ENCODE measurements at places on chromosomes 3 and 15.

GRCh38 chr3:179734497-179735281 lies 81.8 kb downstream of the USP13 start:
- no peak for DNase-seq

DNA sequence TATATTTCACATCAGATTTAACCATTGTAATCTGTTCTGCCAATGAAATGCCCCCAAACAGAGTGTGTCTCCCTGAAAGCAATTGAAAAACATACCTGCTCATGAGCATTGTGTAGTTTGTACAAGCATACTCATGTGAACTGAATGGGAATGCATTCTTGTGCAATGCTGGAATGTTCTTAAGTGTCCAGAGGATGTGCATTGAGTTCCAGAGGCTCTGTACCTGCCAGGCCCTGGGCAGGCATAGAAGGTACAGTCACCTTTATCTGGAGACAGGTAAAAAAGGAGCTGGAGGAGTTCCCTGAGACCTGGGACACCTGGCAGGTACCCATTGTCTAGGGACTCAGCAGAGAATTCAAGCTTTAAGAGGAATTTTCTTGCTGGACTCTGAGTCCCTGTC lies 2.8 kb downstream of the MRAS start:
- DNase-seq: no peak

GRCh38 chr3:17027318-17027717 lies 142.6 kb downstream of the PLCL2 start:
- no peak for DNase-seq

- DNase-seq: no peak
These were observed 19.6 kb upstream of the SUCLG2 start for GRCh38 chr3:67674055-67674454.

- no peak for DNase-seq
These were observed 383.7 kb upstream of the PPP2R3A start for GRCh38 chr3:135581806-135582205.

DNA sequence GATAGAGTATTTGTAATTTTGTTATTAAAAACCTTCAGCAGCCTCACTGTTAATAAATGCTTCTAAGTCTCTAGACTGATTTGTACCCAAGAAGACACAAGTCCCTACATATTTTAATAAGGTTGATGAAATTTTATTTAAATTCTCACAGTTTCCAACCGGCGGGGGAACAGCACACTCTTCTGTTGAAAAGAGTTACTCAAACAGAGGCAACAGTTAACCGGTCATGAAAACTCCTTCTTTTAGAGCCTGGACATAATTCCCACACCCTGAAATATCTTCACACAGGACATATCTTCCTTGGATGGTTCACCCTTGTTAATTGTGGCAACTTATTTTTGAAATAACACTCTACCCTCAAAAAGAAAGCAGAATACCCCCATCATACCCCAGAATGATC lies 278.8 kb downstream of the FOXP1 start:
- no peak for DNase-seq

DNA sequence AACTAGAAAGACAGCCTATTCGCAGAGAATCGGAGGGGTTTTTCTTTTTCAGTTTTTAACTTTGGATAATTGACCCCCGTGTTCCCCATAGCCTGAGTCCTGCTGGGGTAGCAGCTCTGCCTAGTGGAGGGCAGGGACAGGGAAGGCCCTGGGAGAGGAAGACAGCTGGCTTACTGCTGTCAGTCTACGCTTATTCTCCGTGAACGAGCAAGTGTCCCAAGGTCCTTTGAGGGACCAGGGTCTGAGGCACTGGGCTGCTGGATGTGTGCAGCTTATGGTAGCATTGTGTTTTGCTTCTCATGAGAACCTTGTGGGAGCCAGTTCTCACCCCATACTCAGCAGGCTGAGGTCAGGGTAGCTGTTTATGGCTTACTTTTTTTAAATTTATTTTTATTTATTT lies 3.0 kb downstream of the LIMD1 start:
- DNase-seq: no peak

DNA sequence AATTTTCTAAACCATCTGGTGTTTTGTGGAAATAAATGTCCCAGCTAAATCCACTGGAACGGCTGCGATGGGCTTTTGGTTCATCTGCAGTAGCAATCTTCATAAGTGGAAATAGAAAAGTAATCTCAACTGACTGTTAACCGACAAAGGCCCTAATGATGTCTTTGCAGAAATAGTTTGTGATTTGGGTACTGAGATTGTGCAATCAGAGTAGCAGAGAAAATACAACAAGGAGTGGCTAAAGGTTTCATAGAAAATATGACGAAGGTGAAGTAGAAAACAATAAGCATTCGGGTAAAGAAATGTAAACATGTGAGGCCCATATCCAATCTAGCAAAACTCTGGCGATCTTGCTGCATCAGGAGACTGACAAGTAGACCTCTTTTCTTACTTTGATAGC lies 262.6 kb upstream of the MCTP2 start:
- DNase-seq: no peak

GRCh38 chr15:50049871-50050270 lies 69.2 kb downstream of the ATP8B4 start:
- no peak for DNase-seq

- no peak for DNase-seq
These were observed 90.9 kb upstream of the PLXND1 start for GRCh38 chr3:129697229-129697969.

- DNase-seq: no peak
These were observed at the start of gene TMOD2 for GRCh38 chr15:51750792-51751696. TSS of gene TMOD2 (plus strand) at chr15:51751597. CDS start at chr15:51766442, 14,845 bp downstream.

DNA sequence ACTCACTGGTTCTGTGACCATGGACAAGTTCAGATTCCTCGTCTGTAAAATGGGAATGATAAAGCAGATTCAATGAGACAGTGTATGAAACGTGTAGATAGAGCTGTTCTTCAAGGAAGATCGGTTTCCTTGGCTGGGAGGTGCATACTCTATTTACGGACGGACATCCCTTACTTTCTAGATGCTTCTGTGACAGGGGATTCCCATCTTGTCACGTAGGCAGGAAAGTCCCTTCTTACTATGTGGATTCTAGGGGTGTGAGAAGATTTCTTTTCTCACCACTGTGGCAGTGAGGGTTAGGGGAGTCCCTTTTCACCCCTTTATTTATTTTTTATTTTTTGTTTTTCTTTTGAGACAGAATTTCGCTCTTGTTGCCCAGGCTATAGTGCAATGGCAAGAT lies 180.9 kb upstream of the TBL1XR1 start:
- no peak for DNase-seq

DNA sequence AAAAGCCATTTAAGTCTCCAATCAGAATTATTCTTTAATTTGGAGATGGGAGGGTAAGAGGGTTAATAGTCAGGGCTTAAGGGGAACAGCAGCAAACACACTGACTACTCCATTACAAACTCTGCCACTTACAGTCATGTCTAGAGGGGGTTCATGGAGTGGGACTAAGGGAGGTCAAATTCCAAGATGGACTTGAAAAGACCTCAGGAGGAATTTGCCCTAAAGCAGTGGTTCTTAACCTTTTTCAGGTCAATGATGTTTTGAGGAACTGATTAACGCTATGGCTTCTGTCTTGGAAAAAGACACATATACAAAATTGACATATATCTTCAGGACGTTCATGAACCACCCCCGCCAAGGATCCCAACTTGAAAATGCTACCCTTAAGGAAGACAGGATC lies 13.9 kb downstream of the GOLIM4 start:
- no peak for DNase-seq

DNA sequence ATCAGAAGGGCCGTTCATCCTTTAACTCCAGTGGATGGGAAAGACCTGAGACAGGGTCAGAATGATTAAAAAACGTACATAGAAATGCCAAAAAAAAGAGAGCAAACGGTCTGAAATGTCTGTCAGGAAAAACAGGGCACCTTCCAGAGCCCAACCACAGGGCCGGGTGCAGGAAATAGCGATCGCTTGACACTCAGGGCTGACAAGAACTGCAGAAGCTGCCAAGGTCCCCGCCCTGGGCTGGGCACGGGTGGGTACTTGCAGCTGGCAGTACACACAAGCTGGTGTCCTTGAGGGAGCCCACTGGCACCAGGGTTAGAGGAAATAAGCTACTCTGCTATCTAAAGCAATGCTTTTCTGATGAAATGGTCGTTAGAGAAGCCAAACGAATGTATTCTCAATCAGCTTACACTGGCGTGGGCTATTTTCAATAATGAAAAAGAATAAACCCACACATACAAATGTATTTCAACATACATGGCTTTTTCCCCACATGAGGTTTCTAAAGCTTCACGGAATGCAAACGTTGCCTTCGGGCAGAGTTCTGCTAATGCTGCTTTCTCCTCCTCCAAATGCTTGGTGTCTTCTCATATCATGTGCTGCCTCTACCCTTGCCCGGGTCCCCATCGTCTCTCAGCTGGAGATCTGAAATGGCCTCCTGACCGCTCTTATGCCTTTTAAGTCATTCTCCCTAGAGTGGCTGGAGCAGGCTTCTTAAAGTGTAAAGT lies 15.6 kb downstream of the FRMD4B start:
- DNase-seq: no peak

GRCh38 chr3:43838009-43838758 lies 147.4 kb downstream of the ABHD5 start:
- no peak for DNase-seq

DNA sequence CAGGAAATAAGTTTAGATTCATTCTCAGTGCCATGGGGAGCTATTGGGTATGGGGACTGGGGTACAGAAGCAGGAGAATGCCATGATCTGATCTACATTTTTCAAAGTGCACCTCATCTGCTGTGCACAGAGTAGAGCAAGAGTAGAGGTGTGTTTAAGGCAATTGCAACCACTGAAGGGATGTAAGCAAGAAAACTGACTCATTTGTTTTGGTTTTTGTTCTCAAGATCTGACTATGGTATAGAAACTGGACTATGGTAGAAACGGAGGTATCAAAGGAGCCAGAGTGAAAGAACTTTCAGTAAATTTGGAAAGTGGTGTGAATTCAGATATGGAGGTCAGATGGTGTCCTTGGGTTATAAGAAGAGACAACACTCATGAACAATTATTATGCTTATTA lies 86.2 kb upstream of the CMSS1 start:
- DNase-seq: no peak

GRCh38 chr3:188362405-188362831 lies 208.5 kb downstream of the LPP start:
- DNase-seq: peak; percentile 49

DNA sequence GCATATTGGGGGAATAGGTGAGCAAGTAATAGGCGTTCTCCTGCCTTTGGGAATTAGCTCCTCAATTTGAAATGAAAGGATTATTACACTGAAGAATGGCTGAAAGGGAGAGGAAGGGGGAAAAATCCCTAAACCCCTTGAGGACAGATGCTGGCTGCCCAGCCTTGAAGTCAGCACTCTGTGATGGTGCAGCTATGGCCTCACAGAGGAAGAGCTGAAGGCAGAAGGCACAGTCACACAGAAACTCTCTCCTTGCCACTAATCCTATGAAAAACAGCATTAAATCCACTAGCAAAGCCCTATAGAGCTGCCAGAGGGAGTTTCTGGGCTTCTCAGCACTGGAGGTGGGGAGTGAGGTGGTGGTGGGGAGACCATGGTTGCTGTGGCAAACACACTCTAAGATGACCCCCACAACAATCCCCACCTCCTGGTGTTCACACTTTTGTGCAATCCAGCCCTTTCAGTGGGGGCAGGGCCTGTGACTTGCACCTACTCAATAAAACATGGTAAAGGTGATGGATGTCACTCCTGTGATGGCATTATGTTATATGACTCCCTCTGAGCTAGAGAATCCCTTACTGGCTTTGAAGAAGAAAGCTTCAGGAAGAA lies 101.2 kb downstream of the RFTN1 start:
- no peak for DNase-seq

GRCh38 chr3:139284221-139284620 lies 59.6 kb upstream of the MRPS22 start:
- no peak for DNase-seq

- no peak for DNase-seq
These were observed 800 bp downstream of the DAG1 start for GRCh38 chr3:49470714-49471420.

DNA sequence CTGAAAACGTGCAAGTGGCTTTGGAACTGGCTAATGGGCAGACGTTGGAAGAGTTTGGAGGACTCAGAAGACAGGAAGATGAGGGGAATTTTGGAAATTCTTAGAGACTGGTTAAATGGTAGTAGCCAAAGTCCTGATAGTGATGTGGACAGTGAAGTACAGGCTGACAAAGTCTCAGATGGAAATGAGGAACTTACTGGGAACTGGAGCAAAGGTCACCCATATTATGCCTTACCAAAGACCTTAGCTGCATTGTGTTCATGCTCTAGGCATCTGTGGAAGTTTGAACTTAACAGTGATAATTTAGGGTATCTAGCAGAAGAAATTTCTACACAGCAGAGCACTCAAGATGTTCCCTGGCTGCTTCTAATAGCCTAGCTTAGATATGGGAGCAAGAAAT lies 28.6 kb upstream of the SERPINI2 start:
- DNase-seq: no peak

- no peak for DNase-seq
These were observed 118.3 kb downstream of the OSBPL10 start for GRCh38 chr3:31862666-31863279.

DNA sequence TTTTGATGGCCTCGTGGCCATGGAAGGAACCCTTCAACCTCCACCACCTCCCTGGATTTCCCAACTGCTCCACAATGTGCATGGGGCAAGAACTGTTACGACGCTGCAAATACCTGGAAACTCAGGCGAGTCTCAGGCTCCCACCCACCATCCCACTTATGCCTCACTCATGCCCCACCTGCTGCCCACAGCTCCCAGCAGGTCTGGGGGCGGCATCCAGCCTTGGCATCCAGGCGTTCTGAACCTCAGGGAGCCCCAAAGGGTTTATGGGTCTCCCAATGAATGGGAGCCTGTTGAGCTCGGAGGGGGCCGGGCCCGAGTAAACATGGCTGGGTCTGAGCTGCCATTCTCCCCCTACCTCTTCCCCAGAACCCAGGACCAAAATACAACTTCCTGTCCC lies 2.0 kb upstream of the PTH1R start:
- DNase-seq: no peak

Data from HCT116 (cell line).